SW 1271 (cell line): ENCODE measurements at places on chromosomes 1 and 21.

DNA sequence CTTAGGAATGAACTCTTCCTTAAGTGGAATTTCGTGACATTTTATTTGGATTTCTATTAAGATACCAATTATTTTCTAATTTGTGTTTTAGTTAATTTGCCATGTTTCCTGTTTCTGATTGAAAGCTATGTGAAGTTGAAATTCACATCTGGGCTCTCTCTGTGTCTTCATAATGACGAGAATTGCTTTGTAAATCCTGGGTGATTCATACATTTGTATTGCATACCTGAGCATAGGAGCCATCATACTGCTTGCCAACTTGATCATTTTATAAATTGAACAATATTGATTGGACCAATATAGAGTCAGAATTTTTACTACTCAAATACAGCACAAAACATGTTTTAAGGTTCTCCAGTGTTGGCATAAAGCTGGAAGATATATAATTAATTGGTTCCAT is 817.9 kb downstream of the BRINP3 start:
- DNase-seq, result no peak

- DNase-seq, result no peak
Measured at GRCh38 chr1:100494393-100495084, 43.4 kb upstream of the GPR88 start.

GRCh38 chr1:201054091-201054543 is 30.6 kb upstream of the KIF21B start:
- no peak for DNase-seq

GRCh38 chr1:95002540-95003432 is 70.0 kb downstream of the ALG14 start:
- DNase-seq, result no peak

DNA sequence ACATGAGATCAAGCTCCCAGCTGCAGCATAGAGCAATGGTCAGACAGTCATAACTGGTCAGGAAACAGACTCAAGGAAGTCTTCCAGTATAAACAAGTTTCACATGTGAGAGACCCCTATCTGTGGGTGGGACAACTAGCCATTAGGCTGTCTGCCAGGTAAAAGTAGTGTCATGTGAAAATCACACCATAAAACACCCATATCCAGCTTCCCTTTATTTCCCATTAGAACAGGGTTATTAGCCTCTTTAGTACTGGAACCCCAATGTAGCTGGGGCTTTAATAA is 426.7 kb downstream of the KCNT2 start:
- DNase-seq, result no peak

GRCh38 chr1:89179343-89179742 is 3.5 kb upstream of the GBP7 start:
- no peak for DNase-seq

DNA sequence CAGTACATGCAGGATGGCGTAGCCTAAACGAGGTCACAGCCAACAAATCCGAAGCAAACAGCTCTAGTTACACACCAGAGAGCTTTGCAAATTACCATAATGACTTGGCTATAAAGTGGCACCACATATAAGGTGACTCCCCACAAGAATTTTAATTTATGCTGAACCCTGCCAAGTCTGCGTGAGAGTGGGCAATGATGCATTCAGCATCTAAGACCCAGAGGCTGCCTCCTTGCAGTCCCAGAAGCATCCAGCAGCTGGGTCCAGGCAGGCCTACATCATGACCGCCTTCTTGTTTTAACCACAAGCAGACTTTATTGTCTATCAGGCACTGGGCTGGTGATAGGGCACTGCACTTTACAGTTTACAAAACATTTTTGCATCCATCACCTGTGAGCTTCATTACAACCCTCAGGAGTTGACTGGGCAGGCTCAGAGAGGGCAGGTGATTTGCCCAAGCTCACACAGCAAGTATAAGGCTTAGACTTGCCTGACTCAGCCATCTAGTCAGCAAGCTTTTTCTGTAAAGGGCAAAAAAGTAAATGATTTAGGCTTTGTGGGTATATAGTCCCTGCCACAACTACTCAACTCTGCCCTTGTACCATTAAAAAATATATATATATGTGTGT is 134.6 kb downstream of the GLIS1 start:
- no peak for DNase-seq

GRCh38 chr1:198054510-198054909 is 102.3 kb upstream of the NEK7 start:
- DNase-seq, result no peak

DNA sequence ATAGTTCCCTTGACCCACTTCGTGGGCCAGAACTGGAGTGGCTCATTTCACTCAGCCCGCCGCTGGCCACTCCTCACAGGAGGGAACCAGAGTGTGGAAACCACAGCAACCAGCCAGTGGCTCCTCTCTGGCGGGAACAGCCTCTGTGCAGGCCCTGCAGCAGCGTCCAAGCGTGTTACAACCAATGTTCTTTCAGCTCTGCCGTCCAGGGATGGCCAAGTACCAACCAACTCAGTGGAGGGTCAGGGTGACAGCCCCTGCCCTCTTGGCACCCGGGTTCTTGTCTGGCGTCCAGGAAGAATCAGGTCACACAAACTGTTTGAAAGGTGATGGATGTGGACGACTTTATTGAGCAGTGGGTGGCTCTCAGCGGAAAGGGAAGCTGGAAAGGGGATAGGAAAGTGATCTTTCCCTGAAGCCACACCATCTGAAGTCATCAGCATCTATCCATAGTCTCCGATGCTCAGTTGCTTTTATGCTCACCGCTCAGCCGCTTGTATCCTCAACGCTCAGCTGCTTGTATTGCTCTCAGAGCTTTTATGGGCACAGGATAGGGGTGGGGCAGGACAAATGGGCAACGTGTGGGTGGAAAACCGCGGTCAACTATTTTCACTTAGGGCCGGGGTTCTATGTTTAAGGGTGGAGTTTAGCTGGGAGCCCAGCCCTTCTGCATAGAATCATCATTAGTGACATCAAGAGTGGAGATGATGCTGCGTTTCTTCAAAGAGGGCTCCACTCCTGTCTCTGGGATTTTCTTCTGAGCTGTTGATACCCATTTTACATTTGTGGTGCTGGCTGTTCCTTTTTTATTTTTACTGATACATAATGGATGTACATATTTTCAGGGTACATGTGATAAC is 250.2 kb downstream of the RRAGC start:
- DNase-seq, result no peak

GRCh38 chr1:47972864-47973432 is 24.2 kb downstream of the TRABD2B start:
- DNase-seq, result no peak

DNA sequence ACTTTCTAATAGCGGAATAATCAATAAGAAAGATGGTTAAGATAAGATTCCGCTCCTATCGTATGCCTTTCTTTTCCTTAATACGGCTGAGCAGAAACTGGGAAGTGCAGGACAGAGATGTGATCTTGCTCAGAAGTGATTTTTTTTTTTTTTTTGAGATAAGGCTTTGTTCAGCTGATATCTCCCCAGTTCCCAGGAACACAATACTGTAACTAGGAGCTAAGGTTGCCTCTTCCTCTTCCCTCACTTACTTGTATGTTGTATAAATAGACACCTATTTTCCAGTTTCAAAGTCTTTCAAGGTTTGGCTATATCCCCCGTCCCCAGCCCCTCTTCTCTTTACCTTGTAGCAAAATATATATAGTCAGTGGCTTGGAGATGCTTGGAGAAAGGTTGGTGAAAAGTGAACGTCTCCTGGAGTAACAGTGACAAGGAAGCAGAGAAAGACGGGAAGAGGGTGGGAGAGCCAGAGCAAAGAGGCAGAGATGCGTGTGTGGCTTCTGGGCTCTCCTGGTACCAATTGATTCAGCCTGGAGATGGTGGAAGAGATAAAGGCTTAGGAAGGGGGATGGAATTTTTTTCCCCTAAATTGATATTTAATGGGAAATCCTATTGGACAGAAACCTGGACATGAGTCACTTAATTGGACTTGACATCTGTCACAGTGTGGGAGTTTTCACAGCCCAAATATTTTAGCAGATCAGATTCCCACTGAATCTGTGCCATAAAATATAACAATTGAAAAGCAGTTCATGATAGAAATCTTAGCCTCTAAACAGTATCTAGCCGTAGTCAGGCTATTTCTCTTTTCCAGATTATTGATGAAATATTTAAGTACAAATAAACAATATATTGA is at the start of gene NHLH2:
TSS of gene NHLH2 (minus strand) at position 522 of the 856 bp plus-strand sequence. CDS start 2,754 bp downstream, outside the sequence.
- no peak for DNase-seq

- DNase-seq, result peak; percentile 99
Measured at GRCh38 chr1:246608616-246609376, 42.5 kb downstream of the CNST start.

- no peak for DNase-seq
Measured at GRCh38 chr21:14858311-14858710, 206.5 kb downstream of the NRIP1 start.

DNA sequence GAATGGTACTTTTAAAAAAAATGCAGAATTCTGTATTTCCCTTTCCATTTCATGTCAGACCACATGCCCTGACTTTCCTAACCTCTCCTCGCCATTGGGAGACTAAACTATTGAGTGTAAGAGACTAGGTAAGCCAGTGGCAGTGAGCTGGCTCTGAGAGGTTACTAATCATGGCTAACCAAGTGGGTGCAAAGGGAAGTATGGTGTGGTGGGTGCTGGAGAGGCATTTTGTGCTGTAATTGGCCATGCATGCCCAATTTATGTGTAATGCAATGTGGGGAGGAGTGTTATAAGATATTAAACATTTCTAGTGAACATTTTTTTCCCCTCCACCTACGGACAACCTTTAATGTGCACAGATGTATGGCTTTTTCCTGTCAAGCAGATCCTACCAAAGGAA is 190.1 kb downstream of the LMO4 start:
- DNase-seq, result no peak

DNA sequence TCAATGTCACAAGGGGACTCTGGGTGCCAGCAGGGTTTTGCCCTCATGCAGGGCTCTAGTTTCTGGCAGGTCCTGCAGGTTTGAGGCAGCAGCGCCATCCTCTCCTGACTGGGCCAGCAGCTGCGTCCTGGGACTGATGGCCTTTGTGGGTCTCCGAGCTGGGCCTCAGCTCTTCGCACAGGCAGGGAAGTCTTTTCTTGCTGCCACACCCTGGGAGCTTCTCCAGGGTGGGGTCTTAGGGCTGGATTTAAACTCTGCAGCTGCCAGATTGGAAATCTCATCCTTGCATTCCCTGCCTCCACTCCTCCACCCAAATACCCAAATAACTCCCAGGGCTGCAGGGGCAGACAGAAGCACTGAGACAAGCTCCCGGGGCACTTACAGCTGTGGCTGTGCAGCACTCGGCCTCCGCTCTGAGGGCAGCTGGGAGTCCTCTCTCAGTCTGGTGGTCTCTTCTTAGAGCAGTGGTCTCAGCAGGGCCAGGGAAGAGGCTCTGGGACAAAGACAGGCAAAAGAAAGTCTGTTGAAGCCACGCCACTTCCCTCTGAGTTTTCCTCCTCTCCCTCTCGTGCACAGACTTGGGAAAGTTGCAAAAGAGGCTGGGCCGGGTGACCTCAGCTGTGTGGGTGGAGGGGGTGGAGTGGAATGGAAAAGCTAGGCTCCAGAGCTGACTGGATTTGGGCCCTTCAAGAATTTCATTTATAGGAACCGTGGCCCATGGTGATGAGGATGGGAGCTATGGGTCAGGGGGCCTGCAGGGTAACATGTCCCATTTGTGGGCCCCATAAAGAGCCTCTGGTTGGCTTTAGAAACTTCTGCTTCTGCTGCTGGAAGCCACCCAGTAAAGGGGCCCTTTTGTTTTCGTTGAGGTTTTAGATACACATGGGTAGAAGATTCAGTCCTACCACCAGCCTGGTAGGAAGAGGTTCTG is at the start of gene RAB7B:
TSS of gene RAB7B (minus strand) at position 525 of the 931 bp plus-strand sequence. CDS start 9,260 bp downstream, outside the sequence.
- DNase-seq, result no peak

DNA sequence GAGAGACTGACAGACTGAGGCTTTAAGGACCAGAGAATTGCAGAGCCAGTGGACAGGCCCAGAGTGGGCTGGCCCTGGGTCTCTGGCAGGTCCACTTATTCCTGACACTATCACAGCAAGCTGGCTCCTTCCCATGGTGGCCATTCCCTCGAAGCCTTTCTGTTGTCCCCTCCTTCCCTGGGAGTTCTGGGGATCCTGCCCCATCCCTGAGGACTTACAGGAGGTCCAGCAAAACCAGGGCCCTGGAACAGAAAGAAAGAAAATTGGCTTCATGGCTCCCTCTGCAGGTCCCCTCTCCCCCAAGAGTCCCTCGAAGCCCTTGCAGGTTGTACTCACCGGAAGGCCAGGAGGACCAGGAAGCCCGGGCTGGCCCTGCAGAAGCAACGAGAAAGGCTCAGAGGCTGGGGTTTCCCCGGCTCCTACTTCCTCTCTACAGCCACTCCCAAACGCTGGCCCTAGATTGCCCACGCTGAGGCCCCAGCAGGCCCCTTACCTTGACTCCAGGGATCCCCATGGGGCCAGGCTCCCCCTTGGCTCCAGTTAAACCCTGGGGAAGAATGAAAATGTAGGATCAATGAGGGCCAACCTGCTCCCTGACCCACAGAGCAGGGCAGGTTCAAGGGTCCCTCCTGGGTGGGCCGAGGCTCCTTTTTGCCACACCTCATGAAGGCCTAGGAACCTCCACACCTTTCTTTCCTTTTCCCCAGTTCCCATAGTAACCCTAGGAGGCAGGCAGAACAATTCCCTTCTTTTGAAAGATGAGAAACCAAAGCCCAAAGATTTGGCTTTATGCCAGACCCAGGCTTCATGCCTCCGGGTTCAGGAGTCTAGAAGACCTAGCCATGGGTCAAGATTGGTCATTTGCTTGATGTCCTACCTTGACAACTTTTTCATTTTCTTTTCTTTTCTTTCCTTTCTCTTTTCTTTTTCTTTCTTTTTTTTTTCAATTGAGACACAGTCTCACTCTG is 4.6 kb downstream of the COL9A2 start:
- DNase-seq, result no peak

DNA sequence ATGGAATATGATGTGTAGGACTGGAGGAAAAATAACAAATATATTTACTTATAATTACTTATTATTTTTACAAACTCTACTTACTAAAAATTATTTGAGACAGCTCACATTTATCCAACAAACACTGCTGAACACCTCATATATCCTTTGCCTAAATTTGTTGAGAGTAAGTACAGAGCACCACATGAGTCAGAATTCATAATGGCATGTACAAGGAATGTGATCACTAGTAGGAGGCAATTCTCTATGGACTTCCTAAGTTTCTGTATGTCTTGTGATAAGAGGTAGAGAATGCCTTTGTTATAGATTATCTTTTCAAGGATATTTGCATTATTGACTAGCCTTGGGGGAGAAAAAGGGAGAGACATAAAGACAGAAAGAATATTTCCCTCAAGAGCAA is 8.2 kb upstream of the ST6GALNAC3 start:
- no peak for DNase-seq

DNA sequence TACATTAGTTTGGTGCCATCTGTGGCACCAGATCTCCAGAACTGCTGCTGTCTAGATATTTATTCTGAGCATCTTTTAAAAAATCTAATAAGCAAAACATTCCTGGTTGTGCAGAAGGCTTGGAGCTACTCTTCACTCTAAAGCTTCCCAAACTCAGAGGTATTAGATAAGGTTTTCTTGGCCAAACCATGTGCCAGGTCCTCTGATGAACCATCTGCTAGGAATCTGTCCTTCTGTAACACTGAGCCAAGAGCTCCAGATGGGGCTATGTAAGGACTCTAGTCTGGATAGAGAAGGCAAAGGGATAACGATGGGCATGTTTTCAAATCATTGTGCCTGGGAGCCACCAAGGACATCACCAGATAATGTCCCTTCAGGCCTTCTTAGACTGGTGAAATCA is 410.6 kb downstream of the NTNG1 start:
- no peak for DNase-seq

- no peak for DNase-seq
Measured at GRCh38 chr1:222618880-222619596, 1.1 kb downstream of the MIA3 start.

GRCh38 chr1:184531296-184531695 is 144.5 kb downstream of the C1orf21 start:
- DNase-seq, result no peak
